ENCODE measurements at places on chromosomes 2 and 18.

DNA sequence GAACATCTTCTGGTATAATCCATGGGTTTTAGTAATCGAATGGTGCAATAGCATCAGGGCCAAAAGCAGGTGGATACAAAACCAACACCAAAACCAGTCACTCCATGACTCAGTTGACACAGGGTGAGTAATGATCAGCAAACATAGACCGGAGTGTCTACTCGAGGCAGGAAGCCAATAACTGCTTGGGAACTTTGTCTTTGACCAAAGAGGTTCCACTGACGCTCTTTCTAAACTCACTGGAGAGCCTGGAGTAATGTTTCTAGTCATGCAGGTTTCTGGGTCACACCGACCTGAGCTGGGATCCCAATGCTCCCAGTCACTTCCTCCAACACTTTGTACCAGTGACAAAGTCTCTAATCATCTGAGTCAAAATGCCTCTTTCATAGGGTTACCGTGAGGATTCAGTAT, 30.9 kb downstream of the MREG start:
- no peak for DNase-seq

DNA sequence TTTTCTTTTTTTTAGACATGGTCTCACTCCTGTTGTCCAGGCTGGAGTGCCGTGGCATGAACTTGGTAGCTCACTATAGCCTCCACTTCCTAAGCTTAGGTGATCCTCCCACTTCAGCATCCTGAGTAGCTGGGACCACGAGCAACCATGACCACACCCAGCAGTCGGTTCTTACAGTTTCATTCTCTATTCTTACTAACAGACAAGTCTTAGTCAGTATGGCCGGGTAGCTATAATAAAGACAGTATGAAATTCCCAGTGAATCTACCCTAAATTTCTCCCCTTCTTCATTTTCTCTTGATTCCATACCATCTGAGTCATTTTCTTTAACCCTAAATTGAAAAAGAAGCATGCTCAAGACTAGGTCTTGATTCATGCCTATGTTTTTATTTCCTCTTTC, 775.3 kb upstream of the NRXN1 start:
- DNase-seq = no peak

GRCh38 chr2:216777637-216778273, 82.1 kb downstream of the TNP1 start:
- peak; percentile 65 for DNase-seq

DNA sequence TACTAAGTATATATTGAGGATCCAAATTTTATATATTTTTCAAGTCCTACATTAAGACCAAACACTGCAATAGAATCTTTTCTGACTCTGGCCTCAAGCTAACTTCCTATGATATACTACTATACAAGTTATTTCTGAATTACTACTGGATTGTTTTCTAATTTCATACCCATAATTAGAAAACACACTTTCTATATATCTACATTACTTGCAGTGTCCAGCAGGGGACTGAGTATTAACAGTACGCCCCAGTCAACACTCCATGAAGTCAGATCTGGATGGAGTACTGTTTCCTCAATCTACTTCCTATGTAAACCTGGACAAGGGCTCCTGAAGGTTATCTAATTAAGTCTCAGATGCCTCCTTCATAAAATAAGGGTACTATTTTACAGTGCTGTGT, 26.5 kb downstream of the RMP24 start:
- DNase-seq = no peak

DNA sequence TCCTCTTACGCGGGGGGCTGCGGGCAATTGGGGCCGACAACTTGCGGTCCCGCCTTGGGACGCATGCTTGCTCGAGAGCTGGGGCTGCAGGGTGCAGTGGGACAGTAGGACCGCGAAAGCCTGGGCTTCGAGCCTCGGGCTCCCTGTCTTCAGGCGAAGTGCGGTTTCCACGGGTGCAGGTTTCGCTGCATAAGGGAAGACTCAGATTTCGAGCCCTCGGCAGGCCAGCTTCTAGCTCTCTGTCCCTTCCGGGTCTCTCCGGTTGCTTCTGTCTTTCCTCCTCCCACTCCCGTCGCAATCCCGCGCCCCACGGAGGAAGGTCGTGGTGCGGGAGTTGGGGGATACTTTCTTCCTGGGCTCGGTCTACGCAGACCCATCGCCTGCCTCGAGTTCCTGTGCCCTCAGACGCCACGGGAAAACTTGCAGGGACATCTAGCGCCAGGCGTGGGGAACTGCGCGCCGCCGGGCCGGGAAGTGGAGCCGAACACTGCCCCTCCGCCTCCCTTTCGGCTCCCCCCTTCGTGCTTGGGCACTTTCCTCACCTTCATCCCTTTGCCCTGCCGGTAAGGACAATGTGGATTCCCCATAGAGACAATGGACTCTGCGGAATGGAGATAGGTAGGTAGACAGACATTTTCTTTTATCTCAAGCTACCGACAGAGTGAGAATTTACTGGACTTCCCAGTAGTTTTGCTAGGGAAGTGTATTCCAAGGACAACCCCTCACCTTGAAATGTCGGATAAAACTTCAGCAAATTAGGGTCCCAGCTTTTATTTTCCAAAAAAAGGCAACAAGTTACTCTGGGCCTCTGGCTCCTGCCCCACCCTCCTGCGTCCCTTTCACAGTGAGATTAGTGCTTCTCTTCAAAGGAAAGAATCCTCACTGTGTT, 4.2 kb upstream of the HOXD13 start:
- no peak for DNase-seq

DNA sequence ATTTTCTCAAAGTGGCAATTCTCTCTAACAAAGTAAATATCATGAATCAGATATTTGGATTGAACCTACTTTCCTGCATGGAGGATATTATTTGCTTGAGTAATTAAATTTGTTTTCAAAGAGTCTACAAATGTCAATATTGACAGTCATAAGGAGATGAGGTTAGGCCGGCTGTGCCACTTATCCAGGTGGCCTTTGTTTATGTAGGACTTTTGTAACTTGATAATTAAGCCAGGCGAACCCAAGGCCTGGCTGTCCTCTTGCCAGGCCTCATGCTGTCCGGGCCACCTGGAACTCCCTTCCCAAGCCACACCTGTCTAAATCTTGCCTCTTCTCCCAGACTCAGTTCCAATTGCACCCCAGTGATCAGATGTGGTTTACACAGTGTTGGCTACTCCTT, 255.2 kb downstream of the ACKR3 start:
- DNase-seq = no peak

Data from T-helper 2 cell (primary cell).